NCI-H1930 (cell line): ENCODE measurements at places on chromosomes 1 and 21.

DNA sequence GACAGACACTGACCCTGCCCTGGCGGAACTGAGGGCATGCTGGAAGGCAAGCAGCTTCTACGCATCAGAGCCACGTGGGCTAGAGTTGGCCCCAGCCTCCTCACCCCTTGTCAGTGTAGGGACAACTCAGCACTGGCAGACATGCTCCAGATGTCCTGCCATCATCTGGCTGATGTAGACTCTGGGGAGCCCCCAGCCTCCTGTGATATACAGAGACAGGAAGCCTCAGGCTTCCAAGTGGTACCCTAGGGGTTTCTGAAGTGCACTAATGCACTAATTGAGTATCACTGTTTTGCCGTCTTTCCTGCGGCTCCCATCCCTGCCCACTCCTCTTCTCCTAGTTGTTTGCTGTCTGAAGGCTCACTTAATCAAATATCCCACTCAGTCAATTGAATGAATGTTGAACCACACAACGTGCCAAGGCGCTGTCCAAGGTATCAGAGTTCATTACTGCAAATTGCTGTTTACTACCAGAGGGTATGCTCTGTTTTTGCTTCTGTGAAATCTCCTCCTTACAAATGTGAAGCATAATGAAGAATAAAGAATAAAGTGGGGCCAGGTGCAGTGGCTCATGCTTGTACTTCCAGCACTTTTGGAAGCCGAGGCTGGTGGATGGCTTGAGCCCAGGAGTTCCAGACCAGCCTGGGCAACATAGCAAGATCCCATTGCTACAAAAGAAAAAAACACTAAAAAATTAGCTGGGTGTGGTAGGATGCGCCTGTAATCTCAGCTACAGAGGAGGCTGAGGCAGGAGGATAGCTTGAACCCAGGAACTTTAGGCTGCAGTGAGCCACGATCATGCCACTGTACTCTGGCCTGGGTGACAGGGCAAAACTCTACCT, 76.4 kb upstream of the ZBTB18 start:
- DNase-seq, result no peak

- DNase-seq, result no peak
Measured at GRCh38 chr21:41634211-41634694, 126.3 kb upstream of the TMPRSS2 start.

DNA sequence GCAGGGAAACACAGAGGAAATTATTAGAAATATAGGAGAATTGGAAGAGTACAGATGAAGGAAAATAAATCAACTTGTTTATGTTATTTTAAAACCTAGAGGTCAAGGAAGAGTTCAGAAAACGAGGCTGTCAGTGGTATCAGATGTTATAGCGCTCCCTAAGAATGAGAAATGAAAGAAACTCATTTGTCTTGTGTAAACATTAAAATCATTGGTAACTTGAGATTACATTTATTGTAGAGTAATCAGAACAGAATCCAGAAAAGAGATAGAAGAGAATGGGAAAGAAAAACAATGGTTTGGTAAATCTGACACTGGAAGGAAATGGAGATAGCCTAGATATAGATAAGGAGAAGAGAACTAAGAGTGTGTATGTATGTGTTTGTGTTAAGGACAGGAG, 106.4 kb downstream of the ATF6 start:
- DNase-seq, result peak; percentile 61

- DNase-seq, result no peak
Measured at GRCh38 chr1:233614743-233615521, 1.0 kb downstream of the KCNK1 start.

- no peak for DNase-seq
Measured at GRCh38 chr1:206048582-206048981, 4.4 kb upstream of the RHEX start.
